ENCODE measurements at places on chromosomes 1 and 21. TPM values are rescaled to one million over a fixed set of nuclear protein-coding genes. Genes with fewer than 3 reads are reported as not detected.

GIPC2 gene
- under 0.01 TPM for total RNA-seq

PCP4 gene
- total RNA-seq: not detected

UBE2Q1 gene
- total RNA-seq: 30.7 TPM

THEM5 gene
- not detected for total RNA-seq

AVPR1B gene
- not detected for total RNA-seq

LCE6A gene
- total RNA-seq: not detected

CCDC185 gene
- total RNA-seq: not detected

GJA9 gene
- total RNA-seq: not detected

C21orf58 gene
- 1.0 TPM for total RNA-seq

RGS18 gene
- 263 TPM for total RNA-seq

TLCD4 gene
- 0.21 TPM for total RNA-seq

DSCAM gene
- not detected for total RNA-seq

CYP4A22 gene
- not detected for total RNA-seq

NOC2L gene
- 27.2 TPM for total RNA-seq

LENEP gene
- total RNA-seq: 0.63 TPM

UMODL1 gene
- under 0.01 TPM for total RNA-seq

S100A14 gene
- not detected for total RNA-seq

OR2L3 gene
- not detected for total RNA-seq

C1orf122 gene
- 8.5 TPM for total RNA-seq

Data from mononuclear cell (primary cell).